ENCODE measurements at places on chromosomes 7 and 10.
A peak's percentile ranks its signal among the peaks of the same experiment; 100 is the strongest.

- no peak for DNase-seq
These were observed 146.2 kb upstream of the LYZL1 start for GRCh38 chr10:29142516-29143314.

GRCh38 chr7:118104812-118105441 lies 79.0 kb upstream of the LSM8 start:
- no peak for DNase-seq

GRCh38 chr7:84060760-84061261 lies 133.8 kb downstream of the SEMA3A start:
- DNase-seq, result no peak

DNA sequence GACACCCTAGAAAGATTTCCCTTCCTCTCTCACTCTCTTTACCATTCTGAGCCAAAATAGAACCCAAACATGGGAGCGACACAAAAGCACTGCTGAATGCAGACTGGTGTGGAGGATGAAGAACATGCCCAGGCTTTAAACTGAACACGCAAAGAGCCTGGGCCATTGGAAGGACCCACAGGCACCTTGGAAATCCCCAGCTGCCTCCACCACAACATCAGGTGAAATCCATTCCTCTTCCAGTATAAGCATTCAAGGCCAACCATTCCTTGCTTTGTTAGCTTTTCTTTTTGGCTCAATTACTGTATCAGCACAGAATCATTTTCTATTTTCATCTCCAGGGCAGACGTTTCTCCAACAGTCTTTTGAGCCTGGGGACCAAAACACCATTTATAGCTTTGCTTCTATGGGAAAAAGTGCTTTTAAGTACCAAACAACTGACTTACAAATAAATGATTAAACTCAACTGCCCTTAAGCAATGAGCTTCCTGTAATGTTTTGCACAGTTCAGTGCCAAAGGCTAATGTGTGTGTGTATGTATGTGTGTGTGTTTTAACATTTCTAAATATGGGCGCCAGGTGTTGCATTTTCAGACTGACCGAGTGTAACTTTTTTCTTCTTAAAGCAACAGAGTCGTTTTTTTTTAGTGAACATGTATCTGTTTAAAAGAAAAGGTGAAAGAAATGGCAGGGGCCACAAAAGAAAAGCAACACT lies 16.2 kb upstream of the BLNK start:
- DNase-seq, result no peak

DNA sequence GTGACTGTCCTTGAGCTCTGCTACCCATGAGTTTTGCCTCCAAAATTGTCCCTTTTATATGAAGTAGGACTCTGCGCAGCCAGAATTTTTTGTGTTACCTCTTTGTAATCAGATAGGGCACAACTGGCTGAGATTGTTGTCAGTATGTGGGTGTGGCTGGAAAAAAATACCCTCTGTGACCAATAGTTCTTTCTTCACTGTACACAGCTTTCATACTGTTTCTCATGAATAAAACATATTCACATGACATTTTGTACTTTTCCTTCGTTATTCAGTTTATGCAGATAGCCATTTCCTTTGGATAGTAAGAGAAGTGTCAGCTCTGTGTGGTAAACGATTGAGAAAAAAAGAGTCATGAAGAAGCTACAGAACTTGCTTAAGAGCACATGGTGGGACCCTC lies 49.6 kb upstream of the WNT8B start:
- no peak for DNase-seq

- DNase-seq, result no peak
These were observed 9.2 kb downstream of the MOSPD3 start for GRCh38 chr7:100621554-100621953.

DNA sequence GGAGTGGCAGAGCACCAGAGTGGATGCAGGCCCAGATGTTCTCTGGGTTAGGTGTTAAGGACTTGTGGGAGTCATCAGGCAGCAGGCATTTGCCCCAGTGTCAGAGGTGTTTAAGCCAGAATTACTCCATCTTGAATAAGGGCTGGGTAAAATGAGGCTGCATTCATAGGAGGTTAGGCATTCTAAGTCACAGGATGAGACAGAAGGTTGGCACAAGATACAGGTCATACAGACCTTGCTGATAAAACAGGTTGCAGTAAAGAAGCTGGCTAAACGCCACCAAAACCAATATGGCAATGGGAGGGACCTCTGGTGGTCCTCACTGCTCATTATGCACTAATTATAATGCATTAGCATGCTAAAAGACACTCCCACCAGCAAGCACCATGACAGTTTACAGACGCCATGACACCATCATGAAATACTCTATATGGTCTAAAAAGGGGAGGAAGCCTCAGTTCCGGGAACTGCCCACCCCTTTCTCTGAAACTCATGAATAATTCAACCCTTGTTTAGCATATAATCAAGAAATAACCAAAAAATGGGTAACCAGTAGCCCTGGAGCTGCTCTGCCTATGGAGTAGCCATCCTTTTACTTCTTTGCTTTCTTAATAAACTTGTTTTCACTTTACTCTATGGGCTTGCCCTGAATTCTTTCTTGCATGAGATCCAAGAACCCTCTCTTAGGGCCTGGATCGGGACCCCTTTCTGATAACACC lies 882 bp upstream of the LRRC61 start:
- peak; percentile 82 for DNase-seq

Data from activated CD4-positive, alpha-beta T cell treated with anti-CD3 and anti-CD28 coated beads for 36 hours (primary cell).